ENCODE measurements at places on chromosomes 11 and 22.
A peak's percentile ranks its signal among the peaks of the same experiment; 100 is the strongest.

DNA sequence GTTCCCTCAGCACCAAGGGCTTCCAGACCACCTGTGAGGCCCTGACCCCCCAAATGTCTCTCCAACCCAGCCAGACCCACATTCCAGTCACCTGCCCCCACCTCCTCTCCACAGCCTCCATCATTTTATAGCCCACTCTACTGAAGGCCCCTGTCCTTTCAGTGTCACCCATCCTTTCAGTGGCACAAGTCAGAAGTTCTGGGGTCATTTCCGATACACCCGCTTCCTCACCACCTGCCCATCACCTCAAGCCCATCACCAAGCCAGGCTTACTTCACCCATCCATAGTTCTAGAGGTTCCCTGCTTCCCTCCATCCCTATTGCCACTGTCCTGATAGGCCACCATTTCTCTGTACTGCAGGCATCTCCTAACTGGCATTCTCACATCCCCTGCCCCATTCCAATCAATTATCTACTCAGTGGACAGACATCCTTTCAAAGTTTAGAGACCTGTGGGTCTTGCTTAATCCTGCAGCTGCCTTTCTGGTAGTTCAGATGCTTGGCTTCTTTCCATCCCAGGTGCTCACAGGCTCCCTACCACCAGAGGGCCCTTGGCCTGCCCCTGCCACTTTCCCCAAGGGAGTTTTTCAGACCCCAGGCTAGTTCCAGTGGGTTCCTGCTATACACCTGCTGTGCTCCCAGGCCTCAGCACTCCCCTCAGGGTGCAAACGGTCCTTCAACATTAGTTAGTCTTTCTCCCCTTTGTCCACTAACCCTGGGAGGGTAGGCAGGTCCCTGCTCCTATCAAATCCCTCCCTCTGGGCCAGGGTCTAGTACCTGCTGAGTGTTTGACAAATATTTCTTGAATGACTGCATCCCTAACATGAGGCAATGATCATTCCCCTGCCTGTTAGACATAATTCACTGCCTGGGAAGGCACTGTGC is 7.6 kb downstream of the KCNQ1OT1 start:
- DNase-seq, result no peak

- DNase-seq, result peak; percentile 71
These were observed 600 bp downstream of the FCHSD2 start for GRCh38 chr11:73141309-73142127.

GRCh38 chr11:14642873-14643696 is 519 bp upstream of the PDE3B start:
- DNase-seq, result no peak

DNA sequence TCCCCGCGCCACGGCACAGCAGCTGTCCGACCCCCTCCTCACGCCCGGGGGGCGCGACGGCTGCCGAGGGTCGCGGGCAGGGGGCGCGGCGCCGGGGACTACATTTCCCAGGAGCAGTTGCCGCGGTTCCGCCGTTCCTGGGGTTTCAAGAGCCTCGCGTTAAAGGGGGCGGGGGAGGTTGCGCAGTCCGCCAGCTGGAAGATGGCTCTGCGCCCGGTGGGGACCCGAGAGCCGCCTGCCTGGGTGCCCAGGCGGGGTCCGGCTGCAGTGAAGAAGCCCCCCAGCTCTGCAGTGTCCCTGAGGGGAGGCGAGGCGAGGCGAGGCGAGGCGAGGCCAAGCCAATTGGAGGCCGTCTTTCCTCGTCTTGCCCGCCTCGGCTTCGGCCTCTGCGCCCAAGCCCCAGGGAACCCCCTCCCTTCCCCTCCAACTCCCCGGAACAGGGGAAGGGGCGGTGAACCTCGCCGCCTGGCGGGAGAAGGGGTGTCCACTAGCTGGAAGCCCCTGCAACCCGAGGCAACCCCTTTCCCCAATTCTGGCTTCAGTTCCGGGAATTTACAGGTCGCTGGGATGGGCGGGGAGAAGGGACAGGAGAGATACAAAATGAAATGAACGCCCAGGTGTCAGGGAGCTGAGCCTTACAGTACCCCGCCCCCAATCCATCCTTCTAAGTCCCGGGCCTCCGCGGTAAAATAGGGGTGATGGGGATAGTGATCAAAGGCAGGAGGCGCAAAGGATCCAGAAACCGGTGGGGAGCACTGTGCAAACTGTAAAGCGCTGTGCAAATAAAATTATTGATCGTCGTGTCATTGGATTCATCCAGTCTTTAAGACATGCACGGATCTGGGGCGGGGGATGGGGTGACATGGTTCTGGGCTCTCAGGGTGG is 5.2 kb upstream of the GCAT start:
- DNase-seq, result no peak

DNA sequence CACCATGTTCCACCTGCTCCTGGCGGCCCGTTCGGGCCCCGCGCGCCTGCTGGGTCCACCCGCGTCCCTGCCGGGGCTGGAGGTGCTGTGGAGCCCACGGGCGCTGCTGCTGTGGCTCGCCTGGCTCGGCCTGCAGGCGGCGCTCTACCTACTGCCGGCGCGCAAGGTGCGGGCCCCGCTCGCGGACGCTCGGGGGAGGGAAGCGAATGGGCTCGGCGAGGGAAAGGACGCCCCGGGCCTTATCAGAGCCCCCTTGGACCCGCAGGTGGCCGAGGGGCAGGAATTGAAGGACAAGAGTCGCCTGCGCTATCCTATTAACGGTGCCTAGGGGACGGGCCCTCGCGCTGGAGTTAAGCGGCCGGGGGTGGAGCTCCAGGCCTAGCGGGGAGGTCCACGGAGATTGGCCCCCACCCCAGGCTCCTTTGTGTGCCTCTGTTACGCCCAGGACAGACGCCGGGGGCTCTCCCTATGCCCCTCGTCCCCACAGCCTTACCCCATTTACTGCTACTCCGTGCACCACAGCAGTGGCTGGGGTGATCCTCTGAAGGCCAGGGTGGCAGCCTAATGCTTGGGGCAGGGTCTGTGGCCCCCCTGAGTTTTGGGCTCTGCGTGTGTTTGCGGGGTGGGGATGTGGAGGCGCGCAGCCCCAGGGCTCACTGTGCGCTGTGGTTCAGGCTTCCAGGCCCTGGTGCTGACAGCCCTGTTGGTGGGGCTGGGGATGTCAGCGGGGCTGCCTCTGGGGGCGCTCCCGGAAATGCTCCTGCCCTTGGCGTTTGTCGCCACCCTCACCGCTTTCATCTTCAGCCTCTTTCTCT is 1.1 kb downstream of the TM7SF2 start:
- DNase-seq, result peak; percentile 67

- no peak for DNase-seq
These were observed 58.1 kb upstream of the BARX2 start for GRCh38 chr11:129317571-129317970.

DNA sequence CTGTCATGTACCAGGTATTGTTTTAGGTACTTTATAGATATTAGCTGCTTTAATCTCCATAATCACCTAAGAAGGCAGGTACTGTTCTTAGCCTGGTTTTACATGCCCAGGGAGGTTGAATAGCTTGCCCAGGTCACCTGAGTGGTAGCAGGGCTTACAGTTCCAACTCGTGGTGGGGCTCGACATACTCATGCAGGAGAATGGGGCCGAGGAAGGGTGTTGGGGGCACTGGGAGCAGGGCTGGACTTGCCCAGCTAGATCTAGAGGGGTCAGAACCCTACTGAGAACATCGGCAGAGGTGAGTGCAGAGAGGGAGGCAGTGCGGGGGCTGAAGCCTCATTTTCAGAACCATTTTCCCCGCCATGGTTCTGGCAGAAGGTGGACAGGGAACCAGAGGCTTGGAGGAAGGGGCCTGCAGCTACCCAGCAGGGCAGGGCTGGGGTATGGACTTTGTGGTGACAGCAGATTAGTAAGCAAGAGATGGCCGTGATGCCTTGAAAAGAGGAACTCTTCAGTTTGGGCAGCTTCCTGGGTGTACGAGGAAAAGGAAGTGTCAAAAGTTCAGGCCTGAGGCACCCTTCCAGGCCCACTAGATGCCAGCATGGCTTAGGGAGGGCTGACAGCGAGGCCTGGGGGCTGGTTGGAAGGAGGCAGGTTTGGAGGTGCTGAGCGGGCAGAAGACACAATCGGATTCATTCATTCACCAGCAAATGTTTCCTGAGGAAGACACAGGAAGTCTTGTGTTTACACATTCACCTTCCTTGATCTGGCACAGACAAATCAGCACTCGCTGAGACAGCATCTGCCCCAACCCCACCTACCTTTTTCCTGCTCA is 54.7 kb upstream of the LYVE1 start:
- peak; percentile 22 for DNase-seq

DNA sequence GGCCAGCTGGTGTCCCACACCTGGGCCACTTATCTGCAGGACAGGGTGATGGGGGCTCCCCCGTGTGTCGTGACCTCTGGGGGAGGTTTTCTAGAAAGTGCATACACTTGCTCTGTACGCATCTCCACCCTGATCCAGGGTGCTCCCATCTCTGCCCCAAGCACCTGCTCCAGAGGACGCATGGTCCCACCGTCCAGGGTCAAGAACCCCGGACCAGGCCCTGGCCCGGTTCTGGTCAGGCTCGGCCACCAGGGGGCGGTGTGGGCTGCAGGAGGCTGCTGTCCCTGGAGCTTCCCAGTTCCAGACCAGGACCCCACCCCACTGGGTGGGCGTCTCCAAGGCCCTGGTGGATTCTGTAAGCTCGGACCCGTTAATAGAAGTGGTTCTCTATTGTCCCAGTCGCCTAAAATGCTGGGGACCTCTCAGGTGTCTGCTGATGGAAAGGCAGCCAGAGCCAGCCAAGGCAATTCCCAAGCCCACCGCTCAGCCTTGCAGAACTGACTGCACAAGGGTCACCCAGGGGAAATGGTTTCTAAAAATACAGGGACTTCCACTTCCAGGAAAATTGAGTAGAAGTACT is 34.7 kb upstream of the SEPTIN5 start:
- DNase-seq, result peak; percentile 29

DNA sequence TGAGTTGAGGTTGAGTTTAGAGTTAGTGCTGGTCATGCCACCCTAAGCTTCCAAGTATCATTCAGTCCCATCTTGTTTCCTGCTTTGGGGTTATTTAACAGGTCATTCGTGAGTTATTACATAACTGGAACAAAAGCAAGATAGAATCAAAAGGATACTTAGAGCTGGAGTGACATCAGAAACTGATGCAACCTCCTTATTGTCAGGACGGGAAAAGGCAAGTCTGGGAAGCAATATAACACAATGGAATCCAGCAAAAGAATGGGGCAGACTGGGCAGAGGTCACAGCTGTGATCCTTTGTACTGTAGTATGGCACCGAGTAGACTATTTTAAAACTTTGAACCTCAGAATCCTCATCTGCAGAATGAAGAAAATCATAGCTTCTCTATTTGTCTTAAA is 4.4 kb upstream of the PRSS23 start:
- DNase-seq, result no peak

- no peak for DNase-seq
These were observed 55.9 kb downstream of the BMAL1 start for GRCh38 chr11:13333456-13333957.

DNA sequence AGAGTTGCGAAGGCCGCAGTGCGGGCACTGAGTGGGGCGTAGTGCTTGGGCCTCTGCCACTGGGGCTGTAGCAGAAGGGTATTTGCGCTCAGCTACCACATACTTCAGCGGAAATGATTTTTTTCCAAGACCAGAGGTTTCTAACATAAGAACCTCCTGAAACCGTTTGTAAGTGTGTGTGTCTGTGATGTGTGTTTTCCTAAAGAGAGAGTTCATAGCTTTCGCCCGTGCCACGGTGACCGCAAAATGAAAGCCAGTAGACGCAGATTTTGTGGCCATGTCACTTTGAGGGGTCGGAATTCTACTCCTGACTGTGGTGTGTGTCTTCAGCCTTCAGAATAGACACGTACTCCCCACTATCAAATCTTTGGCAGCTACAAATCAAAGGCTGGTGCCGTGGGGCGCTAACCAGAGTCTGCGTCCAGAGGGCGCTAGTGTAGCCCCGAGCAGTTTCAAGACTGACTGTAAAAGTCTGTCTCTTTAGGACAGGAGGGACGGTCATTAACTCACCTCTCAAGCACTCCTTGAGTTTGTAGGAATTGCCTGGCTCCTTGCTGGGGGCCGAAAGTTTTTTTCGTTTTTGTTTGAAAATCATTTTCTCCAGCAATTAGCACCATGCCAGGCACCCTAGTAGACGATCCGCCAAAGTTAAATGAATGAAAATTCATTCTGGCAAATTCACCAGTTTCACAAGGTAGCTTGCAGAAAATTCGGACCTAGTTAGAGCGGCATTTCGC is 2.5 kb upstream of the CALCA start:
- DNase-seq, result peak; percentile 39

- DNase-seq, result no peak
These were observed 89.8 kb upstream of the ZC3H12C start for GRCh38 chr11:110003426-110003825.

DNA sequence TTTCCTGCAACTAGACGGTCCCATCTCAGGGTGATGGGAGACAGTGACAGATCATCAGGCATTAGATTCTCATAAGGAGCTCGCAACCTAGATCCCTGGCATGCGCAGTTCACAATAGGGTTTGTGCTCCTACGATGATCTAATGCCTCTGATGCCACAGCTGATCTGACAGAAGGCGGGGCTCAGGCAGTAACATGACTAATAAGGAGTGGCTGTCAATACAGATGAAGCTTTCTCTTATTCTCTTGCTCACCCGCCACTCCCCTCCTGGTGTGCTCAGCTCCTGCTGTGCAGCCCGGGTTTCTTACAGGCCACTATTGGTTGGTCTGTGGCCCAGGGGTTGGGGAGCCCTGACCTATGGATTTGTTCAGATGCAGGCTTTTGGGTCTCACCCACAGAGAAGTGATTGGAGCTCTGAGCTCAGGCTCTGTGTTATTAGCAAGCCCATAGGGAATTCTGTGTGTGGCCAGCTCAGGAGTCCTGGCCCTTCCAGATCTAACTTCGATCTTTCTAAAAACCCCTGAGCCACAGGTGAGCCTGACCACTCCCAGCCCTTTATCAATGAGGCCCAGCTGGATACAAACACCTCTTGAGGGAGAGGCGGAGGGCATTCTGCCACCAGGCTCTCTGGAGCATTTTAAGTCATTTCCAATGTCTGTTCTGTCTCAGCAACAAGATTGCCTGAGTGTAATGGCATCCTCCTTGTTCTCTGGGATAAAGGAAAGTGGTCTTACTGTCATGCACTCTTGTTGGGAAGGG is 351.8 kb downstream of the BUD13 start:
- DNase-seq, result no peak

DNA sequence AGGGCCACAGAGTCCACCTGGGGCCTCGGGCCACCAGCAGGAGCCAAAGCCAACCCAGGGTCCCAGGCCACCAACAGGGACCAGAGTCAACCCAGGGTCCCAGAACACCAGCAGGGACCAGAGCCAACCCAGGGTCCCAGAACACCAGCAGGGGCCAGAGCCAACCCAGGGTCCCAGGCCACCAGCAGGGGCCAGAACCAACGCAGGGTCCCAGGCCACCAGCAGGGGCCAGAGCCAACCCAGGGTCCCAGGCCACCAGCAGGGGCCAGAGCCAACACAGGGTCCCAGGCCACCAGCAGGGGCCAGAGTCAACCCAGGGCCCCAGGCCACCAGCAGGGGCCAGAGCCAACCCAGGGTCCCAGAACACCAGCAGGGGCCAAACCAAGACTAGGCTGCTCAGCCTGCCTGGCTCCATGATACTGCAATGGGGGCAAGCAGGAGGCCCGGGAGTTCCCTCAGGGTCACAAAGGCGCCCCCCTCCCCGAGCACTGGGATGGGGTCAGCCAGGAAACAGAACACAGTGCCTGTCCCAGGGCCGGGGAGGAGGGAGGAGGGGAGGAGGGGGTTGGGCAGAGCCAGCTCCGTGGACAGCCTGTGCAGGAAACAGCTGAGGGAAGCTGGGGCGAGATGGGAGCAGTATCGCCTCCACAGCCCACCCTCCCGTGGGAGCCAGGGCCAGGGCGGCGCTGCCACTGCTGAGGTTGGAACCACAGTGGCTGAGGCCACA is 62.0 kb upstream of the PRR5 start:
- DNase-seq, result no peak
